ENCODE measurements at places on chromosomes 5 and 9.
A peak's percentile ranks its signal among the peaks of the same experiment; 100 is the strongest.

- no peak for DNase-seq
These were observed 78.7 kb upstream of the CDH6 start for GRCh38 chr5:31114817-31115216.

DNA sequence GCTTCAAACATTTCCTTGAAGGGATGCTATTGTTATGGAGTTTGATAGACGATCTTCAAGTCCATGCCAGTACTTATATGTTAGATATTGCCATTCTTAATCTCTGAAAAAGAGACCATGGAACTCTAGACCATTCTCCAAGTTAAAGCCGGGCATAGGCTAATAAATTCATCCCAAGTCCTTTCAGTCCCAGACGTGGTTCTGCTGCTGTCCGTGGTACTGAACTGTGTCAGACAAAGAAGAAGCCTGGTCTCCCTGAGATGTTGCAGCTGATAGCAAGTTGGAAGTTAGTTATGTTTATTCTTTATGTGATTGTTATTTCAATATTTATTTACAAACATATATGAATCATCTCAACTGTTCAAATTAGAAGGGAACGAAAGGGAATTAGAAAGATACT is 158.7 kb downstream of the NMUR2 start:
- peak; percentile 60 for DNase-seq

DNA sequence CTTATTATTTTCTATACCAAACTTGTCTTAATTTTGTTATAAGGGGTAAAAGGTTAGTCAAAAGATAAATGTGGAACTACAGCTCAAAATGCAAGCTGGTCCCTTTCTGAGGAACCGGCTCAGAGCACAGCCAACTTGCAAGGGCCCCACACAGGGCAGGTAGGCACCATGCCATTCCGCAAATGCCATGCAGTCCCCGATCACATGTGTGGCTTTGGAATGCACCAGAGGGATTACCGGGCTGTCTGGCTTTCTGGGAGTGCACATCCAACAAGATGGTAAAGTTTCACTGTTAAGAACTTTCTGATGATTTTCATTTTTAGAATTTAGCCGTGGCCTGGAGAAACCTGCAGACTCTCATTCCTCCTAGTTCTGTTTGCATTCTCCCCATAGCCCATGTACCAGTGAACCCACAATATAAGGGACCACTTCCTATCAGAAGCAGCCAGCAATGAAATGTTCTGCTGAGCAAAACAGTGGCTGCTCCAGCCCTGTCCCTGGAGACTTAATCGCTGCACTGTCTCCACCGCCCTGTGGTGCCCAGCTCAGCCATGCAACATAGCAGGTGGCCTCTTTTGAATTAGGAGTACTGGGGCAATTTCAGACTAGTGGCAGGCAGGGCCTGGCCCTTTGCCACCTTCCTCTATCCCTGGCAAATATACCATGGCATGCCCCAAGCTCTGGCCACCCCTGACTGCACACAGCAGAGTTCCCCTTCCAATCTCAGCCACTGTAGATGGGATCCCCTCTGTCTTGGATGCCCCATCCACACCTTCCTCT is 11.4 kb downstream of the SHB start:
- peak; percentile 29 for DNase-seq

DNA sequence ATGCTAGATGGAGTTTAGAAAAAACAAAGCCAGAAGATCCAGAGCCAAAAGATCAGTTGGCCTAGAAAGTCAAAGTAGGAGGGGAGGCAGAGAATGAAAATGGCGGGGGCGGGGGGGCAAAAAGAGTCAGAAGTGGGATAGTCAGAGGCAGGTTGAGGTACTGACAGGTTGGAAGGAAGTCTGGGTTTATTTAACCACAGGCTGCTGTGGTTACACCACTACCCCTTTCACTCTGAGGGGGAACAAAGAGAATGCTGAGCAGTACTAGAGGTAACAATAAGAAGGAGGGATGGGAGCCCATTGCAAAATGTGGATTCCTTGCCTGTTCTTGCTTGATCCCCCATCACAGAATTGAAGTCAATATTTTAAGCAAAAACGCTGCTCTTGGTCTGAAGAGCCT is 111.8 kb downstream of the CAVIN4 start:
- DNase-seq: peak; percentile 65

DNA sequence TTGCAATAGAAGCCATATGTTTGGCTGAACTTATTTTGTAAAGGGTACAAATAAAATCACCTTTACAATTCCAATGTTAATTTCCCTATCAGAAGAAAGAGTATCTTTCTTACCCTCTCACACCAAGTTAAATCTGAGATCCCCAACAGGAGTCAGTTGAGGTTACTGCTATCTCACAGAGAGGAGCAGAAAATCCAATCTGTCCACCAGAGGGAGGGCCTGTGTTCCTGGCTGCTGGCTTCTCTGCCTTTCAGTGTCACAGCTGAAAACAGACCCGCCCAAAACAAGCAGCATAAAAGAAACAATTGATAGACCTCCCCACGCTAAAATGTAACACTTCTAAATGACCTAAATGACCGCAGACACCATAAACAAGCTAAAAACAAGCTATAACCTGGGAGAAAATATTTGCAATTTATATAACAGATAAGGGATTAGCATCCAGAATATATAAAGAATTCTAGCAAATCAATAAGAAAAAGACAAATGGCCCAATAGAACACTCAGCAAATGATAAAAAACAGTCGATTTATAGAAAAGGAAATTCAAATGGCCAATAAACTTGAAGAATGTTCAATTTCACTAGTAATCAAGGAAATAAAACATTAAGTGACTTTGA is 24.5 kb upstream of the MVB12B start:
- DNase-seq: peak; percentile 57

GRCh38 chr9:122377241-122378164 is 6.7 kb downstream of the PTGS1 start:
- DNase-seq: no peak

DNA sequence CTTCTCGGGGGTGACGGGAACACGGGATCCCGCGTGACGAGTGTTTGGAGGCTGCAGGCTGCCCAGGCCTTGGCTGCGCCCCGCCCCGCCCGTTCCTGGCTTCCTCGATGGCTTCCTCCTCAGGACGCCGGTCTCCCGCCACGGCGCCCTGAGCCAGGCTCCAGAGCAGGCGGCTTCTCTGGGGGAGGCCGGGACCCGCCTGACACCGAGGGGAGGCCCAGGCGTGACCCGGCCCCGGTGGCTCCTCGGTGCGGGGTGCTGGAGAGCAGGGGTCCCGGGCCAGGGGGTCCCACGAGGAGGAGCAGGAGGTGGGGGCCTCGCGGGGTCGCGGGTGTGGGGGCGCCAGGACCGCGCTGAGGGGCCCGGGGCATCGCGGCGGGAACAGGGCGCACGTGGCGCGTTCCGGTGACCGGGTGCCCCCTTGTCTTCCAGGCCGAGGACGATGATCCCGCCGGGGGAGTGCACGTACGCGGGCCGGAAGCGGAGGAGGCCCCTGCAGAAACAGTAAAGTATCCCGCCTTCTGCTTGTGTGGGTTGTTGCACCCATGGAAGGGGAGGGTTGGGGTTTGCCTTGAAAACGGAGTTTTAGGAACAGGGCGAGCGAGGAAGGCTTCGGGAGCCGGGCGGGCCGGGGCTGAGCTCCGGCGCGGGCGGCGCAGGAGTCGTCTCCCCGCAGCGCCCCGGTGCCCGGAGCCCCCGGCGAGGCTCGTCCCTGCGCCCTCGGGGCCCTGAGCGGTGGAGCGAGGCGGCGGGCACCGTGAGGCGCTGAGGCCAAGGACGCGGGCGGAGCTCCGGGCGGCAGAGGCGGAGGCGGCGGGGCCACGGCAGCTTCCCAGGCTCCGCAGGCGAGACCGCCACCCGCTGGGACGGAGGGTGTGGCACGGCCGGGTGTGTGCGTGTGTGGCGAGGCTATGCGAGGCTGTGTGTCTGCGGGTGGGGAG is 22.2 kb downstream of the AHRR start:
- DNase-seq: no peak

DNA sequence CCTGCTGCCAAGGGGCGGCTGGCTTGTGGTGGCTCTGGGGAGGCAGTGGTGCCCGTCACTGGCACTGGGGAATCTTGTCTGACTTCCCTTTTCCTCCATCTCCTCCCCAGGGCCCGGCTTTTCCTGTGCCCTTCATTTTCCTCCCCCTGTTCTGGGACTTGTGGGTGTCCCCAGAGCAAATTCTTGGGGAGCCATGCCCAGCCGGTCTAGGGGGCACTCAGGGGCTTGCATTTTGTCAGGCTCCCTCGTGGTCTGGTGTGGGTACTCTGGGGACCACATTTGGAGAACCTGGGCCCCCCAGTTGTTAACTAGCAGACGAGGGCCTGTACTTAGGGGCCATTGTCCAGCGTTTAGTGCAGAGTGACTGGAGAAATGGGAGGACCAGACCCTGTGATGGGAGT is 105.2 kb upstream of the IER5L start:
- DNase-seq: no peak

- no peak for DNase-seq
These were observed 2.1 kb downstream of the ECPAS start for GRCh38 chr9:111481885-111482636.

GRCh38 chr5:139655727-139656271 is 7.7 kb downstream of the CXXC5 start:
- DNase-seq: no peak

DNA sequence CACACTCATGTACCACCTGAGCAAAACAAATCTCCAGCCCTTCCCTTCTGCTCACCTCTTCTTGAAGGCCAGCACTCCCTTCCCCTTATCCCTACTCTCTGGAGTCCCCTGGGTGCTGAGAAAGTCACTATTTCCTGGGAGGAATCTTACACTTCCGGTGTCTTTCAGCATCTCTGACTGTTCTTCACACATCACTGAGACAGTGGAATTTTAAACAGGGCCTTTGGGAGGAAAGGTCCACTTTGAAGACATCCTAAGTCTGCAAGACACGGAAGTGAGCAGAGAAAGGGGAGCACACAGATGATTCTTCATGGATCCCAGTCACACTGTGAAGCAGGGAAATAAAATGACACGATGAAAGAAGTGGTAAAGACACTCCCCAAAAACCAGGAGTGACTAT is 25.6 kb downstream of the FRMD3 start:
- no peak for DNase-seq

- no peak for DNase-seq
These were observed 192.4 kb upstream of the KLF4 start for GRCh38 chr9:107681988-107682387.

GRCh38 chr9:128282500-128282899 is 6.4 kb downstream of the SWI5 start:
- DNase-seq: no peak

DNA sequence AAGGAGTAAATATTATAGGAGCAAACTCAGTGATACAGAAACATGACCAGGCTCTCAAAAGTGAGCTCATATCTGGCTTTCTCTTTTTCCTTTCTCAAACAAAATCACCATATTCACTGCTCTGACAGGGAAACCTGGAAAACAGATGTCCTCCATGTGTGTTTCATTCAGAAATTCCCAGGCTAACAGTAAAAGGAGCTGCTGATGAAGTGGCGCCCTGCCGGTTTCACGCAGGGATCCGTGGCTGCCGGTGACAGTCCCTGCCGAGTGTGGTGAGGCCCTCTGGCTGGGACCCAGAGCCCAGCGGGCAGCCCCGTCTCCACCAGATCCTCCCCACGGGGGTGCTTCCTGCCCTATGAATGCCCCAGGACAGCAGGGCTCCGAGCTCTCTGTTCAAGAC is 208.1 kb downstream of the GNA14 start:
- DNase-seq: no peak

GRCh38 chr9:131033269-131034224 is 24.6 kb downstream of the LAMC3 start:
- DNase-seq: no peak

DNA sequence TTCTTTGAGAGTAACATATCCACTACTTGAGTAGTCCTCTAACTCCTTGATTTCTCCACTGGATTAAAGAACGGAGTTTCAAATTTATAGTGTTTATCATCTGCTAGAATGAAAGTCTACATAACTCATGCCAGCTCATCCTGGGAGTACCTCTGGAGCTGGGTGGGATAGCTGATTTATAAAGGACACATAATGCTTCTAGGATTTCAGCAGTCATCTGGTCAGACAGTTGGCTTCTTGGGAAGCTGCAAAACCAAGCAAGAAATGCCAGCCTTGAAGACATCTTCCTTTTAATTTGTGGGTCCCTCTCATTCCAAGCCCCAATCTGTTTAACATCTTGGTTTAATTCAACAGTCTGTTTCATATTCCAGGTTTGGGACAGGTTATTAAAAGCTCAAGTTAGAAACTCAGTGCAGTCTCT is 3.2 kb downstream of the GALNT10 start:
- no peak for DNase-seq

DNA sequence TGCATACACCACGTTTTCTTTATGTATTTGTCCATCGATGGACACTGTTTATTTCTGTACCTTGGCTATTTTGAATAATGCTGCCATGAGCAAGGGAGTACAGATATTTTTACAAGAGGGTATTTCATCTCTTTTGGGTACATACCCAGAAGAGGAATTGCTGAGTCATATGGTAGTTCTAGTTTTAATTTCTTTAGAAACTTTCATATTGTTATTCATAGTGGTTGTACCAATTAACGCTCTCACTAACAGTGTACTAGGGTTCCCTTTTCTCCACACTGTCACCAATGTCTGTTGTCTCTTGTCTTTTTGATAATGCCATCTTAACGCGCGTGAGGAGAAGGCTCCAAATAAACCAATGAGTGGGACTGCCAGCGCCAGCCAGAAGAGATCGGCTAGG is 257.6 kb upstream of the EDIL3 start:
- no peak for DNase-seq

DNA sequence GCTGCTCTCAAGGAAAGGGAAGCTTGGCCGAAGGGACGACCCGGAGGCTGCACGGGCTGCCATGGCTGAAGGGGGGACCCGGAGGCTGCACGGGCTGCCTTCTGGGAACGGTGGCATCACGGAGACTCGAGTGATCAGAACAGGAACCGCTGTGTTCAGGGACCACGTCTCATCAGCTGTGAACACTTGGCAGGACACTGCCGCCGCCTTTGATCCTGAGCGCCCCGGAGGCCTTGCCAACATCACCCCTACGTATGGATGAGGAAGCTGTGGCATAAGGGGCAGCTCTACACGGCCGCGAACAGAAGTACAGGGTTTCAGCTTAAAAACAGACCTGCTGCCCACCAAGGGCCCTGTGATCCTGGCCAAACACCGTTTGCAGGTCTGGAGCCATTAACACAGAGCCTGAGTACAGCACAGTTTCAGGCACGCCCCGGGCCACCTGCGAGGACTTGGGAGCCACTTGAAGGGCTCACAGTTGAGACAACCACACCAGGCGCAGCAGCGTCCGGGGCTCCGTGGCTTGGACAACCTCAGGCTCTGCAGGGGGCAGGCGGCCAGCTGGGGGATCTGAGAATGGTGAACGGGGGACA is 23.9 kb upstream of the TERT start:
- peak; percentile 42 for DNase-seq

DNA sequence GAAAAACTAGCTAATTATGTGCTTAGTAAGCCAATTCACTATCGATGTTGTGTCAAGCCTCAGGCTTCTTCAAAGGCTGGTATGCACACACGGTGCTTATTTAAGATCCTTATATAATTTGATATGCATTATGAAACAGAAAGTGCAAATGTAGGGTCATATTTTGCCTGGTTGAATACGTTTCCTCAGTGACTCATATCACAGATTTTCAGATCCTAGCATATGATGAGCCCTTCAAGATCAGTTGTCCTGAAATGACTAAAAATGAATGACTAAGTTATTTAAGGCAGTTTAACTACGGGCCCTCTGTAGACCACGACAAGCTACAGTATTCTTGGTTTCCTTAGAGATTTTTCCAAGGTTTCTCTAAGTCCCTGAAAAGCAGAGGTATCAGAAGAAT is 778.3 kb downstream of the PRELID2 start:
- DNase-seq: no peak

GRCh38 chr9:99474186-99474585 is 252.1 kb downstream of the SEC61B start:
- DNase-seq: no peak

Data from DND-41 (cell line).